ENCODE measurements at places on chromosomes 12 and 14.
A peak's percentile ranks its signal among the peaks of the same experiment; 100 is the strongest.

GRCh38 chr14:50667684-50667995 is 466 bp downstream of the SAV1 start:
- peak; percentile 34 for DNase-seq

DNA sequence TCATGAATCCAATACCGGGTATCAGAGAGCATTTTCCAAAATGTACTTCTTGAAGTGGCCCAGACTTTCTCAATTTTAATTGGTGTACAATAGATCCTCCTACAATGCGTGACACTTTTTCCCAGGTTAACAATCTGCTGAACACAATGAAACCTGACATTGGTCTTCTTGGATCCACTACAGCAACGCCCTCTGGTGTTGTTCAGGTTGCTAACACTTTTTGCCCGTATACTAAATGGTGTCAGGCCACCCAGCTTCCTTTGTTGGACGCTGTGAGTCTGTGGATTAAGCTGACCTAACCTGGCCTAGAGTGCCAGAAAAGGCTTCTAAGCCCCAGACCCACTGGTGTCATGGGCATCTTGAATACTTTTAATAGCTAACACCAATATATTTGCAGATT is 89.2 kb downstream of the KCNK10 start:
- no peak for DNase-seq

- DNase-seq, result no peak
These were observed 45.4 kb upstream of the SRP54 start for GRCh38 chr14:34937442-34937841.

DNA sequence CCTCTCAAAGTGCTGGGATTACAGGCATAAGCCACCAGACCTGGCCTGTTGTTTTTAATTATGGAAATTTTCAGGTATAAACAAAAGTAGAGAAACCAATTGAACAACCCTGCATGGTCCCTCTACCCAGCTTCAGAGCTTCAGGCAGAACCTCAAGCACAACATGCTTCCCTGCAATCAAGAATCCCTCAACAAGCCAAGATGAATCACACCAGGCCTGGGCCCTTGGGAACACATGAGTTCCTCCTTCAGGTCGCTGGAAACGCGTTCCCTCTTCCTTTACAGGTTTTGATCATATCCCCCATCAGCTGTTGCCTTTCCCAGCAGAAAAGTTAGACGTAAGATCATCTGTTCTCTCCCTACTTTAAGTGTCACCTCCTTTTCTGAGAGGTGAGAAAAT is 20.5 kb upstream of the CORO1C start:
- DNase-seq, result no peak

DNA sequence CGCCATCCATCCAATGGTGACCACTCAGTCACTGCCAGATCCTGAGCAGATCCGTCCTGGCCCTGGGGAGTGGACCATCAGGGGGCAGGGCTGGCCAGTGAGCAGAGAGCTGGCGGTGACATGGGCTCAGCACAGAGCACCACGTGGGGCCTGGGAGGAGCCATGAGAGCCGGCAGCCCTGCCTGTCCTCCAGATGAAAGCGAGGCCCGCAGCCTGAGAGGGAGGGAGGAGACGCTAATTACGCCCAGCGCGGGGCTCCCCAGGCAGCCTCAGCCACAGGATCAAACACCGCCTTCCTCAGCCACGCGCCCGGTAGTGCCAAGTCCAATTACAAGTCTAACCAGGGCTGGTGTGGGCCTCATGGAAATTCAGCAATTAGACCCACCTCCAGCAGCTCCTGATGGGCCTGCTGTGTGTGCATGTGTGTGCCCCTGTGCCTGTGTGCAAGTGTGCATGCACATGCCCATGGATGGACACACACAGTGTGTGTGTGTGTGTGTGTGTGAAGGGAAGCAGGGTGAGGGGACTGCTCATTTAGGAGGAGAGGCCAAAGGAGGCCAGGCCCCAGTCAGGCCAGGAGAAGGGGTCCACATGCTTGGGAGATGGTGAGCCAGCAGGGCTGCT is 68.0 kb downstream of the KIF26A start:
- DNase-seq, result no peak

DNA sequence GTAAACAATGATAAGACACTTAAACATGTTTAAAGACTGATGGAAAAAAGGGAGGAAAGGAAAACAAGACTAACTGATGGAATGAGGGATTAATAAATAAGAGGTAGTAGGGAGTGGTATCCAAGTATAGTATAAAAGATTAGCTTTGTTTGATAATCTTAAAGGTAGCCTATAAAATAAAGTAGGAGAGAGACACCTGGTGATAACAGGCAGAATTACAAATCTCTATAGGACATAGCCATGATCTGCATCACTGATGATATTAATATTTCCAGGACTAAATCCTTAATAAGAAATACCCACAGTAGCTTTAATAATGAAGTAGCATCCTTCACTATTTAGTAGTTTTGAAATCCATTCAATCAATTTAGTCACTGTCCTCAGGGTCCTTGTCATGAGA is 30.4 kb downstream of the DLGAP5 start:
- peak; percentile 23 for DNase-seq

- no peak for DNase-seq
These were observed 300 bp upstream of the TTC5 start for GRCh38 chr14:20306079-20306423.

GRCh38 chr12:113370923-113371682 is 12.7 kb downstream of the PLBD2 start:
- DNase-seq, result no peak

DNA sequence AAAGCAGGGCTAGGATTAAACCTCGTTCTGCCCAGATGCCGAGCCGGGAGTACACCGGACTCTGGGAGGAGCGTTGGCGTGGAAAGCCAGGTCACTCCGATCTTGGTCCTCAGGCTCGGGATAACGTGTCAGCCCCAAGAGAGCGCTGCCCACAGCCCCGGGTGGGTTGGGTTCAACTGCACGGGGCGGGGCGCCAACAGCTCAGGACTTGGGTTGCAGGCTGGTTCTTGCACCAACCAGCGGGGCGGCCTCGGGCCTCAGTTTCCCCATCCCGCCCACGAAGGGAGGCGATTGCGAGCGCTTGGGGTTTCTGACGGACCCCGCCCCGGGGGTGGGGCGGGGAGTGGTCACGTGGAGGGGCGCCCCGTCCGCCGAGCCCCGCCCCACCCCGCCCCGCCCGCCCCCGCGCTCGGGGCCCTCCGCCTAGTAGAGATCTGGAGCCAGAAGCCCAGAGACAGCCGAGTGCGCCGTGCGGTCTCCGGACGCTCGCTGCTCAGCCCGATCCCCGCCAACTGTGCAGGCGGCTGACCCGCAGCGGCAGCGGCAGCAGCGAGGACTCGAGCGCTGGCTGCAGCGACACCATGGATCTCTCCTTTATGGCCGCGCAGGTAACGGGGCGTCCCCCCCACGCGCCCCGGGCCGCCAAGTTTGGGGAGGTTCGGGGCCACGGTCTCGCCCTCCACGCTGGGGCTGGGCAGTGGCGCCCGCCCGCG is at the start of gene C14orf132:
TSS of gene C14orf132 (plus strand) at position 443 of the 713 bp plus-strand sequence. CDS start at position 582, 139 bp downstream.
- peak; percentile 69 for DNase-seq

DNA sequence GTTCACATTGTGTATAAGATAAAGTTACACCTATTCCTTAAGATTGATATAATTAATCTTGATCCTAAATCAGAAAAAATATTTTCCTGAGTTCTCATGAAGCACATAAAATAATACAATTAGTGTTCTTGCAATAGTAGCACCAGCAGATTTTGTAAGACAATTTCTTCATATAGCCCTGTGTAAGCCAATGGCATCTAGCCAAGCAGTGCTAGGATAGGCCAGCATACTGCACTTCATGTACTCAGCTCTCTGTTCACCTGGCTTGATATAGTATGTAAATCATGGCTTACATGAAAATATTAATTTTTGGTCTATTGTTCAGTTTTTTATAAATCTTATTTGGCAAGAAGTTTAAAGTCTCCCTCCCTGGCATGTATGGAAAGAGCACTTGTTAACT is 1.9 kb downstream of the KLRF2 start:
- no peak for DNase-seq

DNA sequence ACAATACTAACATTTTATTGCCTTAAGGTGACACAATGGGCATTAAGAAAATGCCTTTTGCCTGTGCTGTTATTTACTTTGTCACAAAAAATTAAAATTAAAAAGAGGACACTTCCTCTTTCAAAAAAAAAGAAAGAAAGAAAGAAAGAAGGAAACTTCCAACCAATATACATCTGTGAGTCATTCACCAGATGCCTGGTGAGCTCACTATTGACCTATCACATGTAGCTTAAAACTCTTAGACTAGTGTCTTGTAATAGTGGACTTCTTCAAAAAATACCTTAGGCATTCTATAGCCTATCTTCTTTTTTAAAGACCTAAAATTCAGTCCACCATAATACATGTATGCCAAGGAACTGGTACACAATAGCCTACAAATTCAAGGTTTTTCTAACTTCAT is 4.9 kb upstream of the SOX5 start:
- DNase-seq, result no peak

- no peak for DNase-seq
These were observed 38.5 kb upstream of the FRS2 start for GRCh38 chr12:69431591-69432222.

GRCh38 chr12:122749569-122750332 is 2.9 kb upstream of the DENR start:
- DNase-seq, result no peak

GRCh38 chr12:23950775-23951451 is 1.4 kb upstream of the SOX5 start:
- DNase-seq, result peak; percentile 11

DNA sequence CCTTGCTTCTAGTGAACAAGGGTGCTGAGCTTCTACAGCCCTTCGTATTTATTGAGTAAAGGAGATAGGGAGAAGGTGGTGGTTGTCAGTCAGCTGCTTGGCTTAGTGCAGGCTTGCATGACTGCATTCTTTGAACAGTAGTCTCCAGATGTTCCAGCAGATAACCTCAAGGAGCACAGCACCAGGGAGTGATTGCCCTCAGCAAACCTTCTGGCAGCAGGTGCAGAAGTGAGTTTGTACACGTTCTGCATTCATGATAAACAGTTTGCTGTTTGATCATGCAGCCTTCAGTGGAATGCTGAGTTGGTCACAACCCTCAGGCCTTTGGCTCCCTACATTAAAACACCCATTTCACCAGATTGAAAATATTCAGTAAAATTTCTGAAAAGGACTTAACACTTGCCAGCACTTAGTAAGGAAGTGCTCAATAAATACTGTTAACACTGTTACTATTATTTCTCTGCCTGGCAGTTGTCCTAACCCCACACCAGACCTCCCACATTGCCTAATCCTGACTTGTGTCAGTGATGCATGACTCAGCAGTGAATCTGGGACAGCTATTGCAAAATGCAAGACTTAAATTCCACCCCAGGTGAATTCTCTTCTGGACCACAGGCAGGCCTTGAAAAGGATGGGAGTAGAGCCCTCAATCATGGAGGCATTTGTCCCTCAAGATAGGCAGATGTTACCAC is 18.9 kb upstream of the CARMIL3 start:
- DNase-seq, result no peak

DNA sequence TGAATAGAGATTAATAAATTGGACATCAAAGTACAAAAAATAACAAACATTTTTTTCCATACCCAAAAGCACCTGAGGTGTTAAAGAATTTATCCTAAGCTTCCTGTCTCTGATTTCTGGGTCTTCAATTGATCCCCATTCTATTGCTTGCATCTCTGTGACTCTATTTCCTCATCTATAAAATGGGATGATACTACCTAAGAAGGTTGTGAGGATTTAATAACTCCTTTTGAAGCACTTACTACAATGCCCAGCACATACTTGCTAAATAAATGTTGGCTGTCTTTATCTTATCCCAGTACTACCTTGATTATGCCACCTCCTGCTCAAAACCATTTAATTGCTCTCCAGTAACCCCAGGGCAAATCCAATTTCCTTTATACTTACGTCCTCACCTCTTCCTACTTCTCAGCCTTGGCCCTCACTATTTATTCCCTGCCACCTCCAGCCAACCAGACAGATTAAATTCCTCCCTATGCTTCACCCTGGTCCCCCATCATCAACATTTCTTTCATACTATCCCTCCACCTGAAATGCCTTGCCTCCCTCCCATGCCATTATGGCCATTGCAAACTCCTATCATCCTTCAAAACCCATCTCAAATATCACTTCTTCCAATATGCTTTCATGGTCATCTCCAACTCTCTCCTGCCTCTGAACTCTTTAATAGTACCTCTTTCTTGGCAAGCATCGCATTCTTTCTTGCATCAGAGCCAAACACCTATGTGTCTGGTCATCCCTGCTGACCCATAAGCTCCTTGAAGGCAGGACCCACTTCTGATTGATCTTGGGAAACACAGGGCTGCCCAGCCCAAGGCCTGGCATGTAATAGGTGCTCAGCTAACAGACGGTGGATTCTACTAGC is 7.9 kb upstream of the ASIC1 start:
- DNase-seq, result no peak

DNA sequence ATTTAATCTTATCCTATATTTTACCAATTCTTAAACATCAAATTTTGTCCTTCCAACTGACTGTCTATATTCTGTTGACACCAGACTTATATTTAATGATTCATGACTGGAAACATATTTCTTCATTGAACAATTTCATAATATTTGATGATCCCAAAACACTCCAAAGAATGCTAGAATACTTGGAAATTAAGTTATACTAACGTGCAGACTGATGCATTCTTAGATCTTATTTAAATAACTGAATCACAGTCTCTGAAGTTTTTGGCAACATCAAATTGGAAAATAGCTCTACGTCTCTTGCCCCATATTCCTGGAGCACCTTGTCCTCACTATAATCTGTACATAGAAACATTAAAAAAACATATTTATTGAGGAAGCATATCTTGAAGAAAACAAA is 127.4 kb downstream of the HMGA2 start:
- no peak for DNase-seq

DNA sequence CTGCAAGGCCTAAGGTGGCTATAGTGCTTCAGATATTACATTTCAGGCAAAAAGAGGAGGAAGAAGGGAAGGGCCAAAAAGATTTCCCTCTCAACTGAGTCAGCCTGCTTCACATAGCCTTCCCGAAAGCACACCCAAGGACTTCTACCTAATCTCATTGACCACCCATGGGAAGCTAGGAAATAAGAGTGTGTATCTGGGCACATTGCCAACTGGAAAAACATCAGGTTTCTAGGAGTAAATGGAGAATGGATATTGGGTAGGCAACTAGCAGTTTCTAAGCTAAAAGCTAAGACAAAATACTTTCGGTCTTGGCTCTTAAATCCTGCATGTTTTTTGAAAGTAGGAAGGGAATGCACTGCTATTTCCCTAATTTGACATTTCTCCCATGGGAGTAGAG is 221.7 kb upstream of the GRIP1 start:
- DNase-seq, result no peak

DNA sequence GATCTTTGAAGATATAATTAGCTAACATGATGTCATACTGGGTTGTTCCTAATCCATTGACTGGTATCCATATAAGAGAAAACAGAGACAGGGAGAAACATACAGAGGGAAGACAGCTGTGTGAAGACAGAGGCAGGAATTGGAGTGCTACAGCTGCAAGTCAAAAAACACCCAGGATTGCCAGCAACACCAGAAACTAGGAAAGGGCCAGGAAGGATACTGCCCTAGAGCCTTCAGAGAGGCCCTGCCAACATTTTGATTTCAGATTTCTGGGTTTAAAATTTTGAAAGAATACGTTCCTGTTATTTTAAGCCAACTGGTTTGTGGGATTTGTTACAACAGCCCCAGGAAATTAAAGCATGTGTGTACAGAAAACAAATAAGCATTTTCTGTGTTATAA is 473.7 kb upstream of the FLRT2 start:
- DNase-seq, result no peak

All from midbrain (tissue), 1 donor.